ENCODE measurements at places on chromosomes 4 and X.

DNA sequence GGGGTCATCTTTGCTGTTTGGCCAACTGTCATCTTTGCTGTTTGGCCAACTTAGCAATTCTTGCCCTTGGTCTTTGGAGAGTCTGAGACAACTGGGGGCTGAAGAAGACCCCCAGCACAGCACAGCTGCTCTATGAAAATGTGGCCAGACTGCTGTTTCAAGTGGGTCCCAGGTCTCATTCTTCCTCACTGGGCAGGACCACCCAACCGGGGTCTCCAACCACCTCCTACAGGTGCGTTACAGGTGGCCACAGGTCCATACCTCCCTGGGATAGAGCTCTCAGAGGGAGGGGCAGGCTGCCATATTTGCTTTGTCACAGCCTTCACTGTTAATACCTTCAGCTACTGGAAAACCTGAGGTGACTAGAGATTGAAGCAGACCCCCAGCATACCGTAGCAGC lies 82.1 kb upstream of the TCEAL2 start:
- DNase-seq: no peak

- DNase-seq: no peak
These were observed 51.4 kb downstream of the STIM2 start for GRCh38 chr4:26912069-26912468.

GRCh38 chr4:156790866-156791265 lies 180.7 kb downstream of the PDGFC start:
- no peak for DNase-seq

DNA sequence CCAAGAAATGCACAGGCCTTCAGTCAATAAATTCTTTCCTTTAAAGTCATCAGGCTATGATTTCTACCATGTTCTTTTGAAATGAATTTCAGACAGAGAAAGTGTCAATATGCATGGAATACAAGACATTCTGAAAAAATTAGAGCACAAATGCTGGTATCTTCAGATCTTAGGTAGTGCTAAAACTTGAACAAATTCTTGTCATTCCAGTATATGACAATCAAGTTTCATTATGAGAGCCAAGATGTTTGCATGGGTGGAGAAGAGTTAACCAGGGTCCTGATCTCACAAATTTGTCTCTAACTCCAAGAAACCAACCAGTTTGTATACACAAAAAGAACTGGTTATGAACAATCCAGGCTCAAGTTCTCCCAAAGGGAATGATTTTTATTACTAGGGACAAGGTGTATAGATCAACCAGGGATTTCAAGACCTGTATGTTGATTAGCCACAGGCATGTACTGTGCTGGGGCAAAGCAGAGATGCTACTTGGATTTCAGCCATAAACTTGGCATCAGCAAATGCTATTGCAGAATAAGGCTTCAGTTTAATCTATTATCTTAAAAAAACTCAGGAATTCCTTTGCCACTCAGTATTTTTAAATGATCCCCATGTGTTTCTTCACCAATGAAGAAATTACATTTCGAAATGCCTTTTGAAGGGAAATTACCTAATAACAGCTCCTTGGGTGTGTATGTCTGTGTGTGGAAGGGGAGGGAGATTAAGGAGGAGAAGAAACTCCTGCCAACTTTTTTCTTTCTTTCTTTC lies 69.7 kb downstream of the FANCB start:
- DNase-seq: no peak

Data from erythroblast (primary cell).